ENCODE measurements at places on chromosomes 11 and 22. TPM values are rescaled to one million over a fixed set of nuclear protein-coding genes. Genes with fewer than 3 reads are reported as not detected.
A peak's percentile ranks its signal among the peaks of the same experiment; 100 is the strongest.

- H3K4me3 ChIP-seq: no peak overlapping the region
- H3K27me3 ChIP-seq: no peaks in the 10 kb centered on the region
- H3K36me3 ChIP-seq: no peaks in the 10 kb centered on the region
- DNase-seq: peak; percentile 36
- H3K27ac ChIP-seq: peak overlapping the region; percentile 66
These were observed 1.5 kb downstream of the GPR152 start for GRCh38 chr11:67450796-67451657.

DNA sequence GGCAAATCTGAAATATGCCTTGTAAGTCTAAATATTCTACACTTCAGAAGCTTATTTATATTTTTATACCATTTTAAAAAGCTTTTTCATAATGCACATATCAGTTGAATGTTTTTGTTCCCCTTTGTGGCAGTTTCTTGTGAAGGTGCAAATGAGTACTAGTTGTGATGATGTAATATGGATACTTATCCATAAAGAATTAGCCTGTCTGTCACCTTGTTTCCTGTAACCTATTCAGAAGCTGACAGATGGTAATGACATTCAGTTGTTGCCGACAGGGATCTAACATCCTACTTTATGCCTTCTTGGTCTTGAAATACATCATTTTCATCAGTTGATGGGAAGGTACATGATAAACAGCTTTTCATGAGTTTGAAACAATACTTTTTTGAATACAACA is 2.9 kb downstream of the QSER1 start:
- H3K27ac ChIP-seq: no peak overlapping the region
- H3K4me1 ChIP-seq: peaks cover 3% of the 10 kb centered on the region
- no peak for DNase-seq
- no peaks in the 10 kb centered on the region for H3K36me3 ChIP-seq
- H3K4me3 ChIP-seq: peak overlapping the region; percentile 91

- H3K27me3 ChIP-seq: no peaks in the 10 kb centered on the region
- DNase-seq: peak; percentile 78
- peaks cover 10% of the 10 kb centered on the region for H3K36me3 ChIP-seq
- no peak overlapping the region for H3K27ac ChIP-seq
These were observed 475 bp downstream of the MAPK12 start for GRCh38 chr22:50260801-50261614.

DNA sequence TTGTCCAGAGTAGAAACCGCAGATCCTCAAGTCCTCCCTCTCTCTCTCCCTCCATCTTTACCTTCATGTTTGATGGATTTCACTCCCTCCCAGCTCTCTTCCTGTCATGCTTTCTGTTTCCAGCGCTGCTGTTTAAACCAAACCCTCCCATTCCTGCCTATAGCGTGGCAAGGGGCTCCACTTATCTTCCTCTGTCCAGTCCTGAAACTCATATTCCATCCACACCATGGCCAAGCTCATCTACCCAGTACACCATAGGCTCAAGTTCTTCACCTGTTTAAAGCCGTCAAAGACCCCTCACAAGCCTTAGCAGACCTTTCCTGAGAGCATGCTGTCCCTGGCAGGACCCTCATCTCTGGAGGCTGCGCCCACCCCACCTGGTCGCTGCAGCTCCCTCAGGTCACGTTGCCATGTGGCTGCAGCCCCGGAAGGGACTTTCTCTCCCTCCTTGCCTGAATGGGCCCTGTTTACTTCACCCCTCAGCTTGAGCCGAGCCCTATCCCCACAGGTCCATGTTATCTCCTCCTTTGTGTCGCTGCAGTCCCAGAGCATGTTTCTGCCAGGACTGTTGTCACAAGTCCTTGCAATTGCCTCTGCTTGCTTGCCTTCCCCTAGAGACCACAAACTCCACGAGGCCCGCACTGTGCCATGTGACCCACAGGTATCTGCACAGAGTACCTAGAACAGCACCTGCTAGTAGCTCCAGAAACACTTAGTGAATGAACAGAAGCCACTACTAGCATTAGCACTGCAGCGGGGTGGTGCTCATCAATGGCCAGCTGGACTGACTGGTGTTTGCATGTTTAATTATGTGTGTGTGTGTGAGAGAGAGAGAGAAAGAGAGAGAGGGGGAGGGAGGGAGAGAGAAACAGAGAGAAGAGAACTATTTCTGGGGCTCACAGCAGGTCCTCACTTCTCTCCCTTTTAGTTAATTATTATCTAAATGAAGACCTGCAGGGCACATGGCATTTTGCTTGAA is 149.4 kb upstream of the SNX19 start:
- H3K27me3 ChIP-seq: no peaks in the 10 kb centered on the region
- H3K4me3 ChIP-seq: no peak overlapping the region
- H3K27ac ChIP-seq: no peak overlapping the region

DNA sequence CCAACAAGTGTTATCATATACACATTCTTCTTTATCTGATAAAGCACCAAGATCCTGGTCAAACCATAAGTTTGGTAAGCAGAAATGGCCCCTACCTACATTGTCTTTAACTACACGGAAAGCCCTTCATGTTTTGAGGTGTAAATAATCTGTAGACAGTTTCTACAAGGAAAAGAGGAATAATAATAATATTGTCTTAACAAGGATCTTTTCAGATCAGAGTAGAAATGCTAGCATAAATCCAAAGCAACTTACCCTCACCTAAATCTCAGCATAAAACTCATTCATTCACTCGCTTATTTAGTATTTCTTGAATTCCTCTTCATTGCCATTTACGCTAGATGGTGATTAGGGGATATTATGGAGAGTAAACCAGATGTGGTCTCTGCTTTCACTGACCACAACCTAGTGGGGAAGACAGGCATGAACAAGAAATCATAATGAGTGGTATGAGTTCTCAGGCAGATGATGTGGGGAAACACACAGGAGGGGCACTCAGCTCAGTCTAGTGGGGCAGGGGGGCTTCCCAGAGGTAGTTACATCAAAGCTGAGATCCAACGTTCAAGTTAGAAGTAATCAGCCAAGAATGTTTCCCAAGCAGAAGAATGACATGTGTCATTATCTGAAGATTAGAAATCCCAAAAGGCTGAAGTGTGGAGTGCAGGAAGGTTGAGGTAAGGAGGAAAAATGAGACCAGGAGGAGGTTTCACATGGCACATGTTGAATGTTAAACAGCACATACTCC is 65.4 kb upstream of the ZC3H12C start:
- H3K27me3 ChIP-seq: no peaks in the 10 kb centered on the region
- no peak overlapping the region for H3K27ac ChIP-seq
- no peak for DNase-seq
- H3K36me3 ChIP-seq: no peaks in the 10 kb centered on the region
- peaks cover 25% of the 10 kb centered on the region for H3K4me1 ChIP-seq

GRCh38 chr11:111388420-111388819 is 9.3 kb upstream of the POU2AF1 start:
- no peak overlapping the region for H3K4me3 ChIP-seq
- H3K27ac ChIP-seq: no peak overlapping the region
- DNase-seq: no peak
- H3K4me1 ChIP-seq: no peaks in the 10 kb centered on the region
- H3K27me3 ChIP-seq: no peaks in the 10 kb centered on the region

GRCh38 chr11:65316227-65317024 is 1.8 kb downstream of the CDC42EP2 start:
- H3K4me3 ChIP-seq: peak overlapping the region; percentile 85
- no peaks in the 10 kb centered on the region for H3K36me3 ChIP-seq
- peak; percentile 60 for DNase-seq
- H3K27me3 ChIP-seq: peaks cover 13% of the 10 kb centered on the region

GRCh38 chr11:132670921-132671675 is 861.2 kb downstream of the OPCML start:
- H3K36me3 ChIP-seq: no peaks in the 10 kb centered on the region
- no peaks in the 10 kb centered on the region for H3K27me3 ChIP-seq
- no peak overlapping the region for H3K4me3 ChIP-seq
- no peaks in the 10 kb centered on the region for H3K4me1 ChIP-seq
- no peak for DNase-seq

DNA sequence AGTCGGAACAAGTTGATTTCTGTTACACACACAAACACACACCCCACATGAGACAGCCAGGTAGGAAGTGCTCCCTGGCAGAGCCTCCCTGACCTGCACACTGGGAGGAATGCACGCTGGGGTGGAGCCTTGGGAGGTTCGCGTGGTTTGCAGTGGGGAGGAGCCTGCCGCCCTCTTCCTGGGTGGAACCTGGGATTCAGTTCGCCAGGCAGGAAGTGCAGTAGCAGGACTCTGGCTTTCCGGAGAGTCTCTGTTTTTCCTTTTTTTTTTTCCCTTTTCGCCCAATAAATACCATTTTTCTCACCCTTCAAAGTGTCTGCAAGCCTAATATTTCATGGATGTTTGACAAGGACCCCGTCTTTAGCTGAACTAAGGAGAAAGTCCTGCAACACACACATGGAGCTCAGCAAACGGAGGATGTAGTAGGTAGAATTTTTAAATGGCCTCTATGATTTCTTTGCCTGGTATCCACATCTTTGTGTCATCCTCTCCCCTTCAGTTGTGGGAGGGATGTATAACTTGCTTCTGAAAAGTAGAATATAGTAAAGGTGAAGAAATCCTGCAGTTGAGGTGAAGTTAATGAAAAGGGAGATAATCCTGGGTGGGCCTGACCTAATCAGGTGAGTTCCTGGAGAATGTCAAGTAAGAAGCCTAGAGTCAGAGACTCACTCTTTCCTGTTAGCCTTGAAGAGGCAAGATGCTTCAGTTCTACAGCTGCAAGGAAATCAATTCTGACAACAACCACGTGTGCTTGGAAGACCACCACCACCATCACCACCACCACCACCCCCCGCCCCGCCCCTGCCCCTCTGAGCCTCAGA is 72.9 kb downstream of the PIWIL4 start:
- H3K27ac ChIP-seq: no peak overlapping the region
- DNase-seq: peak; percentile 68
- H3K27me3 ChIP-seq: no peaks in the 10 kb centered on the region
- peaks cover 11% of the 10 kb centered on the region for H3K4me1 ChIP-seq
- peak overlapping the region; percentile 22 for H3K4me3 ChIP-seq

DNA sequence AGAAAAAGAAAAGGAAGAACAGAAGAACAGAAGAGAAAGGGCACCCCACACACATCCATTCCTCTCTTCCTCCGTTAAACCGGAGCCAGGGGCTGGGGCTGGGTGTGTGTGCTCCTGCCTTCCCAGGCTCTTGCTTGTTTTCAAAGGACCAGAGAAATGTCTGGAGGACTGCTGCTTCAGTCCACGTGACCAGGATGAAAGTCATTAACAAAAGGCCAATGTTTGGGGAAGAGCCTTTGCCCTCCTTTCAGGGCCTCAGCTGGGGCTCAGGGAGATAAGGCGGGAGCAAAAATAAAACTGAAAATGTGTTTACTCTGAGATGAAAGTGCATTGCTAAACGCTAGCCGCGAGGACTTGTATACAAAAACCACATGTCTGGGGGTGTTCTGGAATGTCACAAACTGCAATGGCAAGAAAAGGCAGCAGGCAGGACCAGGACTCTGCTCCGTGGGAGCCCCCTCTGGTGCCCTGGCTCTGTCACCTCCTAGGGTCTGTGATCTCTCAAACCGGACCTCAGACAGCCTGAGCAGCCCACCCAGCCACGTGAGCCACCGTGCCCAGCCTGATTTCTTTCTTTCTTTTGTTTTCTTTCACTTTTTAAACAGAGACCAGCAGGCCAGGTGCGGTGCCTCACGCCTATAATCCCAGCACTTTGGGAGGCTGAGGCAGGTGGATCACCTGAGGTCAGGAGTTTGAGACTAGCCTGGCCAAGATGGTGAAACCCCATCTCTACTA is 31.6 kb upstream of the MYH9 start:
- no peaks in the 10 kb centered on the region for H3K36me3 ChIP-seq
- DNase-seq: peak; percentile 69
- no peaks in the 10 kb centered on the region for H3K4me1 ChIP-seq
- no peaks in the 10 kb centered on the region for H3K27me3 ChIP-seq

- H3K4me3 ChIP-seq: no peak overlapping the region
- H3K27ac ChIP-seq: peak overlapping the region; percentile 4
- H3K36me3 ChIP-seq: peaks cover 50% of the 10 kb centered on the region
- no peaks in the 10 kb centered on the region for H3K27me3 ChIP-seq
- H3K4me1 ChIP-seq: no peaks in the 10 kb centered on the region
These were observed 49.1 kb downstream of the CERK start for GRCh38 chr22:46688949-46689348.

- no peak overlapping the region for H3K4me3 ChIP-seq
- H3K27ac ChIP-seq: no peak overlapping the region
- no peaks in the 10 kb centered on the region for H3K36me3 ChIP-seq
- H3K27me3 ChIP-seq: no peaks in the 10 kb centered on the region
- peaks cover 22% of the 10 kb centered on the region for H3K4me1 ChIP-seq
These were observed 110.8 kb downstream of the MTNR1B start for GRCh38 chr11:93080146-93080759.

- no peaks in the 10 kb centered on the region for H3K36me3 ChIP-seq
- no peak overlapping the region for H3K27ac ChIP-seq
- H3K27me3 ChIP-seq: no peaks in the 10 kb centered on the region
- no peak for DNase-seq
- peaks cover 17% of the 10 kb centered on the region for H3K4me1 ChIP-seq
These were observed 518.4 kb downstream of the SOX6 start for GRCh38 chr11:15837901-15838489.

DNA sequence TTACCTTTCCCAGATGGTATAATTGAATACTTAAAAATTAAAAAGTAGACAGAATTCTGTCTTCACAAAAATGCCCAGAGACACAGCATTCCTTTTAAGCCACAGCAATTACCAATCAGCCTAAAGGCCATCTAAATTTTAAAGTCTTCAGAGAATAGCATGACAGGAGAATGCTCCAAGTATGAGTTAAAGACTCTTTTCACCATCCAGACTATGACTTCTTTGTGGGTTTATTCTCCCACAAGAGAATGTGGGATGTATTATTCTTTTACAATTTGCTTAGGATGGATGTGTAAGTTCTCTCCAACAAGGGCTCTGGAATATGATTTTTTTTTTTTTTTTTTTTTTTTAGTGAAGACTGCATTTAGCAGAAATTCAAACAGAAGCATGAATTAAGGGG is 249.9 kb downstream of the TTC28 start:
- H3K4me1 ChIP-seq: peaks cover 8% of the 10 kb centered on the region
- DNase-seq: no peak
- no peak overlapping the region for H3K4me3 ChIP-seq
- no peaks in the 10 kb centered on the region for H3K36me3 ChIP-seq
- H3K27me3 ChIP-seq: no peaks in the 10 kb centered on the region

DNA sequence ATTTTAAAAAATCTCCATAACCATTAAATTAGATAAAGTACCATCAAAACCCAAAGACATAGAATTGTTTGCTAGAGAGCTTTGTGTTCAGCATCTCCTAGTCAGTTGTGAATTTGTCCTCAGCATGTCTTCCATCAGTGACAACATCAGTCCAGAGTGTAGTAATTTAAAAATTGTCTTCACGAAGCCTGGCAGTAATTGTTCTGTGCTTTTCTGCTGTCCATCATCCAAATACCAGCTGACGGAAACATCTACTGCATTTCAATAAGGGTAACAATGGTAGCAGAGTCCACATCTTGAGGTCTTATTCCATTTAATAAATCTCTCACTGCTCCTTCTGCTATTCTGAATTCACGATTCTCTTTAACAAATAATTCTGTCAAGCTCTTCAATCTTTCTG is 121.5 kb downstream of the ATXN10 start:
- DNase-seq: no peak
- no peak overlapping the region for H3K4me3 ChIP-seq
- H3K27ac ChIP-seq: no peak overlapping the region
- H3K27me3 ChIP-seq: no peaks in the 10 kb centered on the region
- H3K36me3 ChIP-seq: peaks cover 59% of the 10 kb centered on the region

The JHY gene
- total RNA-seq: 1.9 TPM

The OR52N2 gene
- total RNA-seq: not detected

The P2RY6 gene
- 0.31 TPM for total RNA-seq

The HORMAD2 gene
- not detected for total RNA-seq

The ACRV1 gene
- total RNA-seq: not detected

The ARHGAP42 gene
- 176 TPM for total RNA-seq

The ST14 gene
- 25.1 TPM for total RNA-seq

The APOBEC3B gene
- total RNA-seq: 4.1 TPM

The KIAA1671 gene
- total RNA-seq: 32.2 TPM

The SMIM38 gene
- 0.64 TPM for total RNA-seq

The MS4A6A gene
- not detected for total RNA-seq

The SNX19 gene
- total RNA-seq: 13.2 TPM

The PVALB gene
- not detected for total RNA-seq

The ADM2 gene
- 4.2 TPM for total RNA-seq

The COPB1 gene
- 91.4 TPM for total RNA-seq

The PHLDB1 gene
- 45.8 TPM for total RNA-seq

All from endodermal cell (in vitro differentiated cells).